ENCODE measurements at places on chromosomes 6 and 20.

- DNase-seq: no peak
These were observed 4.9 kb downstream of the TBXT start for GRCh38 chr6:166162599-166163342.

- DNase-seq: no peak
These were observed 375.0 kb upstream of the ARID1B start for GRCh38 chr6:156402227-156402626.

DNA sequence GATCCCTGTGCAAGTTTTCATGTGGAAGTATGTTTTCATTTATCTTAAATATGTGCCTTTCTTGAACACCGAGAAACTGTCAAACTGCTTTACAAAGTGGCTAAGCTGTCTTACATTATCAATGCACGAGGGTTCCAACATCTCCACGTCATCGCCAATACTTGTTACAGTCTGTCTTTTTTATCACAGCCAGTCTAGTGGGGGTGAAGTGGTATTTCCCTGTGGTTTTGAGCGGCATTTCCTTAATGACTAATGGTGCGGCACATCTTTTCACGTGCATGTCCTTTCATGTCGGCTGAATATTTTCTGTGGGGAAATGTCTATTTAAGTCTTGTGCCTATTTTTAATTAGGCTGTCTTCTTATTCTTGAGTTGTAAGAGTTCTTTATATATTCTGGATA is 280.4 kb downstream of the FOXC1 start:
- no peak for DNase-seq

- DNase-seq: no peak
These were observed 985 bp downstream of the ZBP1 start for GRCh38 chr20:57619051-57619831.

- no peak for DNase-seq
These were observed 105.5 kb downstream of the BMP7 start for GRCh38 chr20:57160985-57161384.

DNA sequence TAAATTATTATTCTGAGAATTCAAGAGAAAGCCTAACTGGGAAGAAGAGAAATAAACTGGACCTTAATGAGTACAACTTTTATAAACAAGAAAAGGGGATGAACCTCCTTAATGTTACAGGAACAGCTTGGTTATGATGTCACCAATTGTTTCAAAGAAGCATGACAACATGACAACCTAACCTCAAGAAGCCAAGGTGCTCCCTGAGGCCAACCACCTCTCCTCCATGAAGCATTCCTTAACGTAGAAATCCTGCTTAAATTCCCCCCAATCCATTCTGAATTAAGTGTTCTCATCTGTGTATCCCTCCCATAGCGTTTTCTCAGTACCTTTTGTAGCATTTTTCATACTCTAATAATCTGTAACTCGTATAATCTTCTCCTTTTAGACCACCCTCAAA is 1.7 kb downstream of the HBS1L start:
- no peak for DNase-seq

- DNase-seq: no peak
These were observed 94.1 kb downstream of the SNX5 start for GRCh38 chr20:17874271-17875105.

DNA sequence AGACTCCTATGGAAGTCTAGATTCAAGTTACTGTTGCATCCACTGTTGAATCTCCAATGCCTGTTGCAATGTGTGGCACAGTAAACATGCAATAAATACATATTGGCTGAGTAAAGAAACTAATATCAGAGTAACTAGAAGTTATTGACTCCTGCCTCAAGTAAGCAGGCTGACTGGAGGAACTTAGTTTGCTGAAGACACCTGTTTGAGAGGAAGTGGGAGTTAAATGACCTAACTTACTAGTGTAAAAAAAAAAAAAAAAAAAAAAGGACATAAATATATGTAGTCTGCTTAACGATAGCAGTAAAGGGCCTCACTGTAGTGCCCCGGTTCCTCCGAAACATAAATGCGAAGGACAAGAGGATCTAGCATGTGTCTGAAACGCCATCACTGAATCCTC is 249.8 kb upstream of the PRDM1 start:
- no peak for DNase-seq

DNA sequence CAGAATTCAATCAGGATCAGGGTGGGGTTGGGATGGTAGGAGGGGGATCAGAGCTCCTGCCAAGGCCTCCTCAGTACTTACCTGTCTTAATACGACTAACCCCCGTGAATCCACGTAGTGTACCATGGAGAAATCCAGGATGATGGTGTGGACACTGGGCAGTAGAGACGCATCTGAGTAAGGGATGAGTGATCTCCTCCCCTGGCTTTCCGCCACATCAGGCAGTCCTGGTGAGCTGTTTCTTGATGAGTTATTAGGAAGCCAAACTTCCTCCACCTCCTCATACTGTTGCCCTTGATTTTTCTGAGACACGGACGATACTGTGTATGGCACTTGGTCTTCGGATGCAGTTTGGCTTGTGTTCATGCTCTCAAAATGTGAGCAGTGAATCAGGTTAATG is 34.2 kb upstream of the SRPK1 start:
- peak; percentile 16 for DNase-seq

GRCh38 chr20:43151901-43152300 is 37.8 kb downstream of the PTPRT start:
- no peak for DNase-seq

DNA sequence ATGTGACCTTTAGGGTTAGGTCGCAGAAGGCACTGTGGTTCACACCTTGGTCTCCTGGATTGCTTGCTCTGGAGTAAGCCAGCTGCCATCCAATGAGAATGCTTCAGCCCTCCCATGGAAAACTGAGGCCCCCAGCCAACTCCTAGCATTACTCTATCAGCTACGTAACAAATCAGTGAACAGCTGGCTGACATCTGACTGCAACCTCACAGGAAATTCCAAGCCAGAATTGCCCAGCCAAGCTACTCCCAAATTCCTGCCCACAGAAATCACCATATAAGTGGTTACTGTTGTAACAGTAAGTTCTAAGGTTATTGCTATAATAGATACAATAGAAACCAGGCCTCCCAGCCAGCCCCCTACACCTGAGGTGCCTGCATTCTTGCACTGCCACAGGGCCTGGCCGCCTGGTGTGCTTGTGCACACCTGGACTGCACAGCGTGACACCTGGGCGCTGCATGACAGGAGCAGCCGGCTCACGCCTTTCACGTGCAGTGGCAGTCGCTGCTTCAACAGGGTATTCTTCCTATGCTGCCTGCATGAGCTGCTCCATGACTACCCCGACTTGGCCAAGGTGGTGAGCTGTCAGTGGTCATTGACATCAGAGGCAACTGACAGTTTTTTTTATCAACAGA is 429.7 kb upstream of the RUNX2 start:
- no peak for DNase-seq
